Hepatic stellate cell (primary cell): ENCODE measurements at places on chromosomes 3 and 15.

DNA sequence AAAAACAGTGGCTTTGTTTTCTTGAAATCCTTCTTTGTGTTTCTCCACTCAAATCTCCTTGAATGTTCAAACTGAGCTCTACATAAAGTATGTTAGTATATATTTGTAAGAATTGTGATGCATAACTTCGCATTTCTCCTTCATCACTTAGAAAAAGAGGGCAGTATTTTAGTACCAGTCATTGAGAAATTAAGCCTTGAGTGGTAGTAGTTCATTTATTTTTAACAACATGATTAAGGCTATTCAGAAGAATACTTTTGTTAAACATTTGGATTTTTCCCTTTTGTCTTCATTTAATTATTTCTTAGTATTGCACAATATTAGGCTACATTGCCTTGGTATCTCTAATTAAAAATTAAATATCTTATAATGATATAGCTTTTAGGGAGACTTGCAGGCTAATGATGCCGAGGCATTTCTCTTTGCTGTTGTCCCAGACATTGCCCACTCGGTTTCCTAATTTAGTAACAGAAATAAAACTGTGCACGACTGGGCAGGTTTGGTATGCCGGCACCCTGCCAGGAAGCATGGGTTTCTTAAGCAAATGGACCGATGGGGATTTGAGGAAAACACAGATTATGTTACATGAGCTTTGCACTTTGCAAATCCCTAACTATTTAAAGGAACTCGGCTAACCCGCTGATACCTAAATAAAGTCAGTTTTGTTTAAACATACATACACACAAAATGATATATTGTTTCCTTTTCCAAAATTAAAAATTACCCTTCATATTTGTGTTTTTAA lies 54.7 kb downstream of the LRRC28 start:
- peak; percentile 25 for DNase-seq

DNA sequence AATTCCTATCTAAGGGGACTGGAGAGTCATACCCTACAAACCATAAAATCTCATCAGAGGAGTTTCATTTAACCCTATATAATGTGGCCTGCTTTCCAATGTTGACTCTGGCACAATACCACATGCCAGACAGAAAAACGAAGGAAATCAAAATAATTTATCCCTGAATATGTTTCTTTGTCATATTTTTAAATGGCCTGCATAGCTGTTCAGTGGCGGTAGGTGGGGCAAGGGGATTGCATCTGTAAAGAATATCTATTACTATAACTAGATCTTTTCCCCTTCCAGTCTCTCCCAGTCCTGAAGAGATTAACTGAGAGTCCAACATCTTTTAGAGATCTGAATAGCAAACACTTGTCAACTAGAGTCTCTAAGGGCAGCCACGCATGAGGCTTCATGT lies 278.1 kb upstream of the CTNNB1 start:
- no peak for DNase-seq

DNA sequence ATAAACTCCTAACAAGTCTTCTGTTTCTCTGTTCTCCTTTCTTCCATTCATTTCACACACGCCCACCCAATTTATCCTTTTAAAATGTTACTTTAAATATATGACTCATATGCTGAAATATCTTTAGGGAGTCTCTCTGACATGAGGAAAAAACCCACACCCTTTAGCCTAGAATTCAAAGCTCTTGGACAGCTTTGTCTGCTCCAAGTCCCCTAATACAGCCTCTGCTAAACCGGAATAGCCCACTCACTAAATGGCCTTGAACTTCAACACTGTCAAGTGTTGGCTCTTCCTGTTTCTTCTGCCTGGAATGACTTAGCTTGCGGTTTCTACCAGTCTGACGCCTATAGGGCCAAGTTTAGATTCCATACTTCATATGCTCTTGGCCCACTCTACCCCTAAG lies 3.3 kb upstream of the CD96 start:
- DNase-seq: peak; percentile 26

DNA sequence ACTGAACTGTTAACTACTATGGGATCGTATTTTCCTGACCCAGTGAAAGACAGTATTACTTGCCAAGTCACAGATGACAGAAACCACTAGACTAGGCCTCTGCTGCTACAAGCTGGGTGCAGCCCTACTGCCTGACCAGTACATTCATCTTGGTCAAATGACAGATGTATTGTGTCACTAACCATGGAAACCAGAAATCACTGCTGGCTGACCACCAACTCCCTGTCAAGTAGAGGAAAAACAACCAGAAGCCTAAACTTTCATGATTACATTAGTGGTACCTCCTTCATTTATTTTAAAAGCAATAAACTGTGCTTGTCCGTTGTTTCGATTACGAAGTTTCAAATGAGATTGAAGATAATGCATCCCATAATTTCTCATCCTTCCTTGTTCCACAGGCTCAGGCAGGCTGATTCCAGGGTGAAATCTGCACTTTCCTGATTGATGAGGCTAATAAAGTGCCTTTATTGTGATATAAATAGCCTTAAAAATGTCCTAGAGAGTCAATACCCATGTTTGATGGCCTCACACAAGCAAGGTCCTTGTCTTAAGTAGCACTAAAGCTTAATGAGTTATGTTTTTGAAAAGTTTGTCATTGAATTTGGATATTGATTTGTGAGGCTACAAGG lies 309.7 kb downstream of the LSAMP start:
- peak; percentile 4 for DNase-seq

- DNase-seq: no peak
These were observed 11.7 kb downstream of the FRMD5 start for GRCh38 chr15:44183363-44183762.

DNA sequence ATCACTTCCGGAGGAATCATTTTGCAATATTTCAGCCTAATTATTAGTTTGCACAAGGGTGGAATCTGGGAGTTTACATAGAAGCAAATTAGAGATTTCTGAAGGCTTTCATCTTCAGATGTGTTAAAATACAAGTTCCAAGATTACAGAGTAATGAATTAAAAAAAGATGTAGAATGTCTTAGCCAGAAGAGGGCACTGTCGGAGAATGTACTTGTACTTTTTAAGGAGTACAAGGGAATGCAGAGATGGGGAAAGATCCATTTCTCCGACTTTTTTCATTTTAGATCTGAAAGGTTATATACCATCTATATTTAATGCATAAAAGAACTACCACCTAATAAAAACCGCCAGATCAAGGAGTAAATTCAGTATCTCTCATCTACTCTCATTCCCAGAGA lies 43.1 kb upstream of the WDR5B start:
- peak; percentile 12 for DNase-seq

DNA sequence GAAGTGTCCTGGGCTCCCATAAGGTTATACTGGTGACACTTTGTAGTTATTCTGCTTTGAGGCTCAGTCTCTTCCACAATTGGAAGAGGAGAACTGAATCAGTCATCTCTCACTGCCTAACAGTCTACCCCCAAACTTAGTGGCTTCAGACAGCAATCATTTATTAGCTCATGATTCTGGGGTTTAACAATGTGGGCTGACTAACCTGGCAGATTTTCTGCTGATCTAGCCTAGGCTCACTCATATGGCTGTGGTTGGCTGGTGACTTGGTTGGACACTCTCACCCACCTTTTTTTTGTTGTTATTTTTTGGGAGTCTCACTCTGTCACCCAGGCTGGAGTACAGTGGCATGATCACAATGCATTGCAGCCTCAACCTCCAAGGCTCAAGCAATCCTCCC lies 7.1 kb downstream of the GPD1L start:
- DNase-seq: no peak

DNA sequence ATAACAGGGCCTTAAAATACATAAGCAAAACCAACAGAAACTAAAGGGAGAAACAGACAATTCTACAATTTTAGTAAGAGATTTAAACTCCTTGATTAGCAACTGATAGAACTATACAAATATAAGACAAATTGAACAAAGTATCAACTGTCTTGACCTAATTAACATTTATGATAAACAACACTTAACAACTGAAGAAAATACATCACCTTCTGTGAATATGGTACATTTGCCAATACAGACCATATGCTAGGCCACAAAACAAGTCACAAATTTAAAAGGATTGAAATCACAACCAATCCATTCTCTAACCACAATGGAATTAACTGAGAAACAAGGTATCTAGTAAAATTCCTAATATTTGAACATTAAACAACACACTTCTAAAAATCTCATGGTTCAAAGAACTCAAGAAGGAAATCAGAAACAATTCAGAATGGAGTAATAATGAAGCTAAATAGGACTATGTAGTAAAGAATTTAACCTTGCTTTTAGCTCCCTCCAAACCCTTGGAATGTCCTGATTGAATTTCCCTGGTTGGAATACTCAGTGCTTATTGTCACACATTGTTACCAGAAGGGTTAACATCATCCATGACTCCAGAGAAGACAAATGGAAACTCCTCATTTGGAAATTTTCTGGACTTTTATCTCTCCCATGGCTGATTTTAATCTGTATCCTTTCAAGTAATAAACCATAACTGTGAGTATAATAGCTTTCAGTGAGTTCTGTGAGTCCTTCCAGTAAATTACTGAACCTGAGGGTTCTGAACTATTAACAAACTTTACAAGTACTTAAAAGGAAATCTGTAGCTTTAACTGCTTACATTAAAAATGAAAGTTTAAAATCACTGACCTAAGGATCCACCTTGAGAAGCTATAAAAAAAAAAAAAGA lies 88.8 kb downstream of the DLG1 start:
- no peak for DNase-seq

- peak; percentile 39 for DNase-seq
These were observed 69.3 kb upstream of the CGNL1 start for GRCh38 chr15:57306944-57307411.

DNA sequence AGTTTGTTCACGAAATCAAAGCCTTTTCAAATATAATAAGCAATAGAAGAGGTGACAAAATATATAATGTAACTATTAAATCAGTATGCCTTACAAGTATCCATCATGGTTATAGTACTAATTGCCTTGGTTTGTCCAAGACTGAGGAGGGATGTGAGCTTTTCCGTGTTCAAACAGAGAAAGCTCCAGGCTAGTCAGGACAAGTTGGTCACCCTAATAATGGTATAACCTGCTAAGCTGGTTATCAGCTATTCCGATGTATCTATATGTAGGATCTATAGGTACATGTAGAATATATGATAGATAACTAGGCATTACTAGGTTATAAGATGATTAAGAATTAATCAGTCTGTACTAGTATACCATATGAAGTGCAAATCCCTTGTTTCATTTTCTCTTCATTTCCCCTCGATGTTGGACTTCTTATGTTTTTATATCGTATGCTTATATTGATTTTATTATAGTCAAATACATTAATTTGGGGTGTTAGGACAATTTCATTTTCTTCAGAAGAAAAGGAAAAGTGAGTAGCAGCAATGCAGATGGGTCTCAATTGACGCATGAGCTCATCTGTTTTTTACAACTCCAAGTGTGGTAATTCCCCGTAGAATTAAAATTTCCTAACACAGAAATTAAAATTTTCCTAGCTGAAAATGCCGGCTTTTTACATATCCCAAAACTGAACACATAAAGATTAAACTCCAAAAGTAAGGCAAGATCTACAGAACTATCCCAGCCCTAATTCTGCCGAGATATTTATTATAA lies 419.1 kb downstream of the TIGIT start:
- DNase-seq: no peak

GRCh38 chr15:61000276-61000675 lies 228.8 kb downstream of the RORA start:
- DNase-seq: no peak

DNA sequence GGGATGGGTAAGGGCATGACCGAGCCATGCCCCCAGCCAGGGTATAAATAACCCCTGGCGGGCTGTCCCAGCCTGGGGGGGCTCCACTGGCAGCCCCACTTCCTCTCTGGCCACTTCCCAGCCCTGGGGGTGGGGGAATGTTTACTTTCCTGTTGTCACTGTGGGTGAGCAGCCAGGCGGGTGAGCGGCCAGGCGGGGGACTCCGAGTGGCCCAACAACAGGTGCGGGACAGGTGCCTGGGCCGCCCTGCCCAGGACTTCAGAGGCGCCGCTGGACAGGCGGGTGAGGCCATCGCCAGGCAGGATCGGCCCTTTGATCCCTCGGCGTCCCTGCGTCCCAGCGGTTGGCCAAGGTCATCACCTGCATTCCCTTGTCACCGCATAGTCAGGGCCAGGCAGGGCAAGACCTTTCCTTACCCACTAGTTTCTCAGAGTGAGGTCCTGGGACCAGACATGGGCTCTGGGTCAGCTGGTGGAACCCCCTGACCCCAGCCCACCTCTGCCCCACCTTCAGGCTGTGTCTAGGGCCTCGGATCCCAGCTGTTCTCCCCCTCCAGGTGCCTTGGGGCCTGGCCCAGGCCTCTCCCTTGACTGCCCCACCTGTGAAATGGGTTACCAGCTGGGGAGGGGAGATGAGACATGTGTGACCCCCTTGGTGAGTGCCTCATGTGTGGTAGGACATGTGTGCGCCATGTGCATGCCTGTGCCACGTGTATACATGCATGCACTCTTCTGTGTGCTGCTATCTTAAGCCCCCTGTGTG lies 16.6 kb downstream of the SEMA3F start:
- no peak for DNase-seq

DNA sequence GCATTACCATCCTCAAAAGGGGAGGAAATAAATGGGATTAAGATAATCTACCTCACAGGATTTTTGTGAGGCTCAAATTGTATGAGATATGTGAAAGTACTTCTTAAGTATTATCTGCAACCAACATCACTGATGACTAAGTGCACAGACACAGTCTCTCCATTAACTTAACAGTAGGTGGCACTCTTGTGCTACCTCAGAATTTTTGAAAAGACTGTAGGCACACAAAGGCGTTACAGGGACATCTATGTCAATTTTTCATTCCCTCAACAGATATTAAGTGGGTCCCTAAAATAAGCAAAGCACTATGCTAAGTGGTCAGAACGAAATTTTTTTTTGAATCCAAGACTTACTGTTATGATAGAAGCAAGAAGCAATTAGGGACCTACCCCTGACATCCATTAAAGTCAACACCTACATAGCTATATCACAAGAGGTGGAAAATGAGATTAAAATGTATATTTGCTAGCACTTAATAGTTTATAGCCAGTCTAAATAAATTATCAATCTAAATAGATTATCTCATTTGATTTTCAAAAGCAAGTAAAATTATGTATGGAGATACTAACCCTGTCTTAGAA lies 52.9 kb downstream of the RYK start:
- DNase-seq: peak; percentile 44

- no peak for DNase-seq
These were observed 1.0 kb downstream of the KLHL18 start for GRCh38 chr3:47283591-47284364.

DNA sequence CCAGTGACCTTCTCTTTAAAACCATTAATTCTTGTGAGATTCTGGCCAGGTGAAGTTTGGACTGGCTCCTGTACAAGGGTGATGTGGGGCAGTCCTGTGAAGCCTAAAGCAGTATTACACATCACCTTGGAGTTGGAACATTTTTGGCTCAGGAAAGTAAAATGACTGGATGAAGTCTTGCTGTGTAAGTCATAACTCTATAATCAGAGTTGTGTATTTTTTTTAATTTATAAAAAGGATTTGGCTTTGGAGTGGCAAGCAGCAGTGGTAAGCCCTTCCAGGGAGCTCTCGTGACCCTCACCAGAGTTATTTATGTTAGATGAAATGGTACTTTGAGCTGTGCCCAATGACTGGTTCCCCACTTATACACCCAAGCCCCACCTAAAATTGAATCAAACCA lies 331.2 kb upstream of the DCBLD2 start:
- DNase-seq: no peak

GRCh38 chr3:172138193-172138537 lies 98.8 kb downstream of the FNDC3B start:
- DNase-seq: no peak

GRCh38 chr3:159583662-159584061 lies 405.0 kb upstream of the IL12A start:
- DNase-seq: no peak
